Mammary epithelial cell (primary cell): ENCODE measurements at places on chromosomes 3 and 15. TPM values are rescaled to one million over a fixed set of nuclear protein-coding genes. Genes with fewer than 3 reads are reported as not detected.

THPO gene
- polyA plus RNA-seq, result not detected

RARRES1 gene
- polyA plus RNA-seq, result 0.67 TPM

UBL7 gene
- 42.9 TPM for polyA plus RNA-seq

ZMYND10 gene
- 0.33 TPM for polyA plus RNA-seq

ISG20 gene
- polyA plus RNA-seq, result 7.9 TPM

SERF2 gene
- polyA plus RNA-seq, result 987 TPM

GCSAM gene
- 3.5 TPM for polyA plus RNA-seq

KLHL25 gene
- 4.6 TPM for polyA plus RNA-seq

RLBP1 gene
- 0.23 TPM for polyA plus RNA-seq

NR2E3 gene
- 0.03 TPM for polyA plus RNA-seq

VEPH1 gene
- polyA plus RNA-seq, result 0.39 TPM

TMEM44 gene
- 14.0 TPM for polyA plus RNA-seq

WDR93 gene
- 0.03 TPM for polyA plus RNA-seq

SUSD5 gene
- 0.36 TPM for polyA plus RNA-seq

NR1I2 gene
- polyA plus RNA-seq, result not detected

NR2F2 gene
- 17.8 TPM for polyA plus RNA-seq

GPR62 gene
- not detected for polyA plus RNA-seq

RTP3 gene
- polyA plus RNA-seq, result not detected

CTXN2 gene
- not detected for polyA plus RNA-seq
